NCI-H2081 (cell line): ENCODE measurements at places on chromosomes 7 and 10.
A peak's percentile ranks its signal among the peaks of the same experiment; 100 is the strongest.

DNA sequence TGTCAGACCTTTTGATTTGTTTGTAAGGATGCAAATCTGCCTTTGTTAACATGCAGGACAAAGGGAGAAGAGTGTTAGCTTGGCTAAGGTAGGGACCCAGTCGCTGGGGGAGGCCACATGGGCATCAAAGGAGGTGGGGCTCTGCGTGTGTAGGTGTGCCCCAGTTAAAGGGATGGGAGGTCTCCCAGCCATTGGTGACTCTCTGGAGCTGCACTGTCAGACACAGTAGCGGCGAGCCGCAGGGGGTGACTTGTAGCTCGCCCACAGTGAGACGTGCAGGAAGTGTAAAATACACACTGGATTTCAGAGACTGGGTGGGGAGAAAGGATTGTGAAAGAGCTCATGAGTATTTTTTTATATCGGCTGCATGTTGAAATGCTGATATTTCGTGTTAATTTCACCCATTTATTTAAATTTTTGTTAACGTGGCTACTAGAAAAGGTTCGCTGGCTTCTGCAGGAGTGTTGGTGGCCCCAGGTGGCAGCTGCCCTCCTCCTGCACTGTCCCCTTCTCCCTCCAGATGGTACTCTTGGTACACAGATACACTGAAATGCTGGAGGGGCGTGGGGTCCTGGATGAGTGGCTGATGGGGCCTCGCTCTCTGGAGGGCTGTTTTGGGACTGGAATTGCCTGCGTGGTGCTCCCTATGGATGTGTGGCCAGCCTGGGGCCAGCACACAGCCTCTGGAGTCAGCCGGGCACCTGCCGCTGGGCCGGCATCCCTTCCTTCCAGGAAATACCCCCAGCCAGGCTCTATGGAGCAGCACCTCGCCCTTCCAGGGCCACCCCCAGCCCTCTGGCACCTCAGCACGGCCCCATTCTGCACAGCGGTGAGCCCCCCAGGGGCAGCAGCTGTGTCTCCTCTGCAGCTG is 59.2 kb downstream of the LHPP start:
- no peak for DNase-seq

DNA sequence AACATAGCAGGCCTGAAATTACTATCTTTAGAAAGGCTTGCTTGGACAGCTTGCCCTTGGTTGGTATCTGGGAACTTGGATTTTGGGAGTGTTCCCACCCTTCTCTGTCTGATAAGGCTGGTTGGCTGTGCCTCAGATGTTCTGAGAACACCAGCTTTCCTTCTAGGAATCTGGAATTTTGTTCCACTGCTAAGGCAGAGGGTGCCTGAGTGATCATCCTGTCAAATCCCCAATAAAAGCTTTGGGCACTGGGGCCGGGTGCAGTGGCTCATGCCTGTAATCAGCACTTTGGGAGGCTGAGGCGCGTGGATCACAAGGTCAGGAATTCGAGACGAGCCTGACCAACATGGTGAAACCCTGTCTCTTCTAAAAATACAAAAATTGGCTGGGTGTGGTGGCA is 5.0 kb downstream of the TRUB1 start:
- no peak for DNase-seq

- no peak for DNase-seq
These were observed 15.2 kb downstream of the MYO1G start for GRCh38 chr7:44963364-44964290.

GRCh38 chr10:2881720-2882620 is 185.4 kb upstream of the PFKP start:
- no peak for DNase-seq

- DNase-seq, result no peak
These were observed 255.0 kb upstream of the PHYHIPL start for GRCh38 chr10:58921421-58921855.

- DNase-seq, result no peak
These were observed 5.1 kb upstream of the LRRC27 start for GRCh38 chr10:132326925-132327324.

DNA sequence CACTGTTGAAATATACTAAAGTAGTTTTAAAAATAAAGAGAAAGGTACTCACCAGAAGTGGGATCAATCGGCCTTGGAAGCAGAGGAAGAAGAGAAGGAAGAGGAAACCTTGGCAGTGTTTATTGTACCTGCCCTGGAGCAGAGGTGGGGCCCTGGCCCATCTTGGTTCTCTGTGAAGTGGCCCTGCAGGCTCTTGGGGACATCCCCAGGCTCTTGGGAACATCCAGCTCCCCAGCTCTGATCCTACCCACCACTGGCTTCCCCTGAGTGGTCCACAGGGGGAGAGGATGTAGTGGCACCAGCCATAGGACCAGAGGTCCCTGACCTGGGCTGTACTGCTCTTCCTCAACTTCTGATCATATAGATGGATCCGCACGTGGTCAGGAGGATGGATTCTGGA is 22.3 kb upstream of the RET start:
- DNase-seq, result no peak

- no peak for DNase-seq
These were observed 29.7 kb upstream of the SEC61G start for GRCh38 chr7:54788664-54789063.

DNA sequence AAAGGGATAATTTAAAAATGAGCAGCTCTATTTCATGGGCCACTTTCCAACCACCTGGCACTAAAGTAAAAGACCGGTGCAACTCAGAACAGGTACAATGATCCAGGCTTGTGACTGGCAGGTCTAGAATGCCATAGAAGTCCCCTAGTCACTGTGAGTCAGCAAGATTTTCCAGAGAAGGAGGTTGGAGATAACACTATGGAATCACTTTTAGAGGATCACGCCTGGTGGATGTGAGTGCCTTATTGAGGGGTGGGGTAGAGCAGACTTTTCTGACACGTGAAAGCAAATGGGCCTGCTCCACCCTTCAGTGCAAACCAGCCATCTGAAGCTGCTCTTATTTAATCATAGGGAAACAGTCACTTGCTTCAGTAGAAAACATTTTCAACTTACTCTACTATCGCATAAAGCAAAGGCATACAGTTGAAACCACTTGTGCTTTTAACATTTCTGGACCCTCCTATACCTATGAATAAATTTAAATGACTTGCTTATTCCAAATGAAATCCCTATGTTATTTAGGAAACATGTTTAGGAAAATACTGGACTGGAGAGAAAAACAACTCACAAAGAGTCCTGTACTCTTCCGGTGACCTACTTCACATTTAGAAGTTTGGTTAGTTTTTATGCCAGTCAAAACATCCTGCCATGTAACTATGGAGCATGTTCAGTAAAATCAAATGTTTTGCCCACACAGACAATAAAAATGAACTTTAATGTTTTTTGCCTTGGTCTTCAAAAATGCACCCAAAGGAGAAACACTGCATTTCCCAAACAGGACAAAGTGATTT is 21.5 kb upstream of the AKR1C1 start:
- DNase-seq, result no peak

- DNase-seq, result no peak
These were observed 339.8 kb downstream of the SEMA3D start for GRCh38 chr7:84847038-84847437.

DNA sequence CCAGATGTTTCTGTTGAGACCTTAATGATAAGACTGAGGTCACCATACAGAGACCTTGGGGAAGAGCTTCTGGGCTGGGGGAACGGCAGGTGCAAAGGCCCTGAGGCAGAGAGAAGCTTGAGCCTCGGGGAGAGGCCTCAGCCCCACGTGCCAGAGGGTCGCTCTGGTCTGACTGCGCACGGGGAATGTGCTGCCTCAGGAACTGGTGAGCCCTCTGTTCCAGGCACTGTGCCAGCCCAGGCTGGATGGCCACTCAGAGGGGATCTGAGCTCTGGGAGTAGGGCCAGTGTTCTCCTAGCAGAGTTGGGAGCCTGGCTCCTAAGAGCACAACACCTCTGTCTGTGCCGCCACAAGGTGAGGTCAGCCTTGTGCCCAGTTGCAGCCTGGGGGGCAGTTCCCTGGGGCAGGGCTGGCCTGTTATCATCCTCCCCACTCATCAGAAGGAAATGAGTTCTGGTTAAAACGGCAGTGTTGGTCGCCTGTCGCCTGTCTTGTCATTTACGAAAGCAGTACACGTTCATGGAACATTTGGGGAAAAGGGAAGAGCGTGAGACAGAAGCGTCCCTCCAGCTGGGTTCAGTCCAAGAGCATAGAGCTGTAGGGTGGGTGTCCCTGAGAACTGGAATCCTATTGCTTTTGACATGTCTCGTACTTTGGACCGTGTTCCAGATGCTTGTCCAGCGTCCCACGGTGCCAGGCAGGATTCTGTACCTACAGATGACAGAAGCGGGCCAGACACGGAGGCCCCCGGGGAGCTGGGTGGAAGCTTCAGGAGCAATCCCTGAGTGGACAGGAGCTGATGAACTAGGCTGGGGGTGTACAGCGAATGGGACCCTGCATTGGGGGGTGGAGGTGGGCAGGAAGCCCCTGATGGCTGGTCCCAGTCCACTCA is 4.3 kb downstream of the TTYH3 start:
- DNase-seq, result no peak

DNA sequence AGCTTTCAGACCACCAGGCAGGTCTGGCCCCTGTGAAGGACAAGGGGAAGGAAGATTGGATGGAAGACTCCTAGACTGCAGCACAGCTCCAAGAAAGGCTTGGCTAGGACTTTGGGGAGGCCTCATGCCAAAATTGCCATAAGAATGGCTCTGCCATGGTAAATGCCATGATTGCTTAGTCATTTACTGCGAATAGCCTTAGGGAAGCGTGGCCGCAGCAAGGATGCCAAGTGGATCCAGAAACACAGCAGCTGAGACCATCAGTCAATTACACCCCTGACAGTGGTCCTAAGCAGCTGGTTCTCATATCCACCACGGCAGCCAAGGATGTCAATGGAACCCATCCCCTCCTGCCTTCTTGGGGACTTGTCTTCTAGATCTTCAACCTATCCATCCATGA is 88.2 kb upstream of the AUTS2 start:
- DNase-seq, result no peak

DNA sequence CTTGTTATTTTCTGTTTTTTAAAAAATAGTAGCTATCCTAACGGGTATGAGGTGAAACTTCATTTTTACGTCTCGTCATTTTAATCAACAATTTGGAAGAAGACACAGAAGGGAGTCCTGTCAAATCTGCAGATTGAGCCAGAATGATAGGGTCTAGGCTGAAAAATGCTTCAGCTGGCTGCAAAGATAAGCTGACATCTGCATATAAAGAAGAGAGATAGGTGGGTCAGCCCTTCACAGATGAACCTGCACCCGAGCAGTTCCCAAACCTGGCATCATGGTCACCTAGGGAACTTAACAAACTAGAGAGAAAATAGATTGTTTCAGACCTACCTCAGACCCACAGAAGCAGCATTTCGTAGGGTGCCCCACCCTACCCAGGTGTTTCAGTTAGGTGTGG is 35.2 kb upstream of the BMPR1A start:
- no peak for DNase-seq

GRCh38 chr7:48637382-48637781 is 287.0 kb upstream of the CDC14C start:
- peak; percentile 35 for DNase-seq

GRCh38 chr10:15280462-15280861 is 90.6 kb downstream of the FAM171A1 start:
- no peak for DNase-seq

GRCh38 chr10:70657041-70657440 is 15.3 kb upstream of the ADAMTS14 start:
- DNase-seq, result no peak

DNA sequence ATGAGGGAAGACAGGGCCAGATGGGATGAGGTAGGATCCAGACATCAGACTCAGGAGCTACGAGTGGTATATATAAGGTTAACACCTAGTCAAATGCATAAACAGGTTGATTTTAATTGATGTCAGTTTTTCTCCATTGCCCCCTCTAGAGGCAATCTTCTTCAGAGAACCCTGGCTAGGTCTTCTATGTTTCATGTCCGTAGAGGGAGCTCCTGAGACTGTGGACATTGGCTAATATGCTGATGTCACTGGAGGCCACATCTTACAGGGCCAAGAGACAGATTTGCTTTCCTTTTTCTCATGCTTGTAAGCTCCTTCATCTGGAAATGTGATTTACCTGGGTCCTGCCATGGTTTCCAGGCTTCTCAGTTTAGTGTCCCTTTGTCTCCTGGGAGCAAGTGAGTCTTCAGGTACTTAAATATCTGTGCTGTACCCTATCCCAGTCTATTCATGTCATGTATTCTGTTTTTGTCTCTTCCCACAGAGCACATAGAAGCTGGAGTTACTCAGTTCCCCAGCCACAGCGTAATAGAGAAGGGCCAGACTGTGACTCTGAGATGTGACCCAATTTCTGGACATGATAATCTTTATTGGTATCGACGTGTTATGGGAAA is 161.6 kb upstream of the PRSS1 start:
- peak; percentile 63 for DNase-seq

- DNase-seq, result peak; percentile 37
These were observed 380.6 kb downstream of the PHTF2 start for GRCh38 chr7:78179211-78179610.

DNA sequence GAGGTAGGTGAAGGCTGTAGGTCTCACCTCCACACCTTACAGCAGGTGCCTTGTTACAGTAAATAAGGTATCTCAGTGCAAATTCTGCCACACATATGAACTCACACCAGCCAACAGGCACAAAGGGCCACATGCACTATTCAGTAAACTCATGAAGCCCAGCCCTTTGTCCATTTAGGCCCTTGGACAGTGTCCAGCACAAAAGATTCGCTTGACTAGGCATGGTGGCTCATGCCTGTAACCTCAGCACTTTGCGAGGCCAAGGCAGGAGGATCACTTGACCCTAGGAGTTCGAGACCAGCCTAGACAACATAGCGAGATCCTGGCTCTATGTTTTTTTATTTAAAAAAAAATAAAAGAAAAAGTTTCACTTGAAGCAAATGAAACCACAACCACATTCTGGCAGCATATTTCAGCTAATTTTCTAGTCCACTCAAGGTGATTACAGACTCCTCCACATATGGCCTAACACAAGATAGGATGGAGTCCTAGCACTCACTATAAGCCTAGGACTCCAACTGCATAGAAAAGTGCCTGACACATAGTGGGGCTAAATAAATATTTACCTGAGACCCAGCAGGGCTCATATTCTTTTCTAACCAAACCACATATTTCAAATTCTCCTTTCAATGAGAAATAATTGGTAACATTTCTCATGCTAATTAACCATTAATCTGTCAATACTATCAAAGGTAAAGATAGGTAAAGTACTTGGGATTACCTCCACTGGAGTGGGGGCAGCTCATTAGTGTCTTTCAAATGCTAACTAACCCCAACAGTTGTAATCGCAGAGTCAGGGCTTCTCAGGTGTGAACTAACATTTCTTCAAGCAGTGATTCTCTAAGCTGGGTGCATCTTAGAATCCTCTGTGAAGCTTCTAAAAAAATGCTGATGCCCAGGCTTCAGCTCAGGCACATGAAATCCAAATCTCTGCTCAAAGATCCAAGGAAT is 4.5 kb upstream of the ANKRD1 start:
- DNase-seq, result no peak
